Sciatic nerve (tissue), 2 donors: ENCODE measurements at places on chromosomes 5 and 9. TPM values are rescaled to one million over a fixed set of nuclear protein-coding genes. Genes with fewer than 3 reads are reported as not detected.

DNA sequence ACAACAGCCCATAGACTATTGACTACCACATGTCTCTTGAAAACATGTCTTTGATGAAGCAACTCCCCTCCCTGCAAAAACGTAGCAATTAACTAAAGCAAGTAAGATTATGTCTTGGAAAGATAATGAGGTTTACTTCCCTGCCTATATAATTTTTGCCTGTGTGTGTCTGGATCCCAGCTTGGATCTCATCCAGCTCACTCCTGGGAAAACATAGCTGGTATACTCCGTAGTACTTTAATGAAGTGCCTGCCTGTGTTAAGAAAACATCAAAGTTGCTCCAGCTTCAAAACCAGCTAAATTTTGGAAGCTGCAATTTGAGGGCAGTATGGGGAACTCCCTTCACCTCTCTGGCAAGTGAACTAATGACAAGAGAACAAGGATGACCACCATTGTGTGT is 182.6 kb upstream of the C9orf72 start:
- DNase-seq: no peak

- no peak for DNase-seq
Measured at GRCh38 chr5:11497651-11498050, 406.6 kb downstream of the CTNND2 start.

DNA sequence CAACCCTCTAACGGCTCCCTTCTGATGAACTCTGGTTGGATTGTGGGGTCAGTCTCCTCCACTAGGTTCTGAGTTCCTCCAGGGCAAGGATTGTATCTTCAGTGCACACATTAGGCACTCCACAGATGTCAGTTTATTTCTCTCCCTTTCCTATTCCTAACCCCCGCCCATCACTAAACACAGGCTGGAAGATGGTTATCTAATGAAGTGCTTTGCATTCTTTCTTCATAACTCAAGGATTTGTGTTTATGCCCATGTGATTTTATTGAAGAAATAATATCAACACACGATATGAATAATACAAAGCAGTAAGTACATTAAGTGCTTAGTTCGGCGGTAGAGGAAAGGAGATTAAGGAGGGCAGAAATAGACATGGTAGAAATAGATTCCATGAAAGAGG is 4.4 kb upstream of the CREBRF start:
- no peak for DNase-seq

DNA sequence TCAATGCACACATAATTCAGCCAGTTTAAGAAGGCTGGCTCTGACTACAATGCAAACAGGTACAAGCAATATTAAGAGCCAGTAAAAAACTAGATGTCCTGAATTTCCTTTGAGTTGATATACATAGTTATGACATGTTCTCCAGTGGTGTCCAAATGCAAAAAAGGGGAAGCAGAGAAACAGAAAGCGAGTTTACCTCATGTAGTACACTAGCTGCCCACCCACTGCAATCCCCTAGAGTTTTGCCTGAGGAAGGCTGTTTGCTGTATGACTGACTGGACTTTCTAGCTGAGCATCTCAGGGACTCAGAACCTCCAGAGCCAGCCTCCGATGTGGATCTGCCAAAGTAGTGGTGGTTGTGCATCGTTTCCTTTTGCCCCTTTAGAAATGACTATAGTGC is 44.8 kb upstream of the SLC1A3 start:
- DNase-seq: no peak

DNA sequence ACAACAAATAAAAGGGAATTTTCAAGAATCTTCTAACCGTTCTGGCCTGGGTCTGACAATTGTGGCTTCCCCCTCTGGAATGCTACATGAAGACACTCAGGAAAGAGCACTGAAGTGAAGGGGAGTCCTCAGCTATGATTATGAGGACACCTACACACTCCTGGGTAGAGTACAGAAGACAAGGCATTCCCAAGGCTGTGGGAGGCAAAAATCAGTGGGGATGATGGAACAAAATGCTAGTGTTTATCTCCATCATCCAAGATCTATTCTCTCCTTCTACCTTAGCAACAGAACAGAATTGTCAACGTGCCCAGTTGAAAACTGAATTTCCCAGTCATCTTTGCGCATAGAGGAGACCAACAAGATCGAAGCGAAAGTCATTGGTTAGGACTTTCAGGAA is 130.1 kb upstream of the LARP1 start:
- no peak for DNase-seq

- no peak for DNase-seq
Measured at GRCh38 chr5:172008111-172008455, 1.6 kb upstream of the FBXW11 start.

DNA sequence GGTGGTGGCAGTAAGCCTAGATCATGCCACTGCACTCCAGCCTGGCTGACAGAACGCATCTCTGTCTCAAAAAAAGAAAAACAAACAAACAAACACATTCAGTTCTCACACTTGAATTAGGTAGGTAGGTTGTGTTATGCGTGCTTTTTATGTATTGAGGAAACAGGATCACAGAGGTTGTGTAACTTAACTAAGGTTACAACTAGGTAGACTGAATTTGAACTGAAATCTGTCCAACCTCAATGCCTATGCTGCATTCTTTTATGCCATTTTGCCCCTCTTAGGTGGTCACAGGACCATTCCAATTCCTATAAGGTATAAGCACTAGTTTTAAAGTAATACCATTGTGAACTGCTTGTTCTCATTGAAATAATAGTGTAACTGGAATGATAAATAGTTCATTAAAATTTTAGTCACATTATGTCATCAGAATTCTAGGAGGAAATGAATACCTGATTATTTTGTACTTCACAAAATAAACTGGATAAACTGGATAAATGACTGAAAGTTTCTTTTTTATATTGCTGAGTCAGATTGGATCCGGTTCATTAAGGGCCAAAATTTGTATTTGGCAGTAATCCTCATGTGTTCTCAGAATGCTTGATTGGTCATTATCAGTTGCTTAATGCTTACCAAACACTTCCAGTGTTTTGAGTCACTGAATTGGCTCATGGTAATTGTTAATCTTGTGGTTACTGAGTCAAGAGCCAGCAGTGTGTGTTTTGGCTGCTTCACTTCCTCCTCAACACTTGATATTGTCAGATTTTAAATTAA is 7.1 kb downstream of the UBAP1 start:
- DNase-seq: no peak

GRCh38 chr5:83653669-83654068 is 67.0 kb downstream of the HAPLN1 start:
- no peak for DNase-seq

GRCh38 chr5:151475388-151475787 is 28.0 kb downstream of the SLC36A1 start:
- no peak for DNase-seq

RELL2 gene
- total RNA-seq: 0.85 TPM
